ENCODE measurements at places on chromosomes 13 and 19.

- no peak for DNase-seq
These were observed 75.2 kb upstream of the MCF2L start for GRCh38 chr13:112893570-112894422.

- no peak for DNase-seq
These were observed 18.1 kb upstream of the MIER2 start for GRCh38 chr19:362683-363082.

- no peak for DNase-seq
These were observed at the start of gene SMIM44 for GRCh38 chr19:3483226-3483628. TSS of gene SMIM44 (minus strand) at chr19:3483441. CDS start at chr19:3483403, 38 bp downstream.

DNA sequence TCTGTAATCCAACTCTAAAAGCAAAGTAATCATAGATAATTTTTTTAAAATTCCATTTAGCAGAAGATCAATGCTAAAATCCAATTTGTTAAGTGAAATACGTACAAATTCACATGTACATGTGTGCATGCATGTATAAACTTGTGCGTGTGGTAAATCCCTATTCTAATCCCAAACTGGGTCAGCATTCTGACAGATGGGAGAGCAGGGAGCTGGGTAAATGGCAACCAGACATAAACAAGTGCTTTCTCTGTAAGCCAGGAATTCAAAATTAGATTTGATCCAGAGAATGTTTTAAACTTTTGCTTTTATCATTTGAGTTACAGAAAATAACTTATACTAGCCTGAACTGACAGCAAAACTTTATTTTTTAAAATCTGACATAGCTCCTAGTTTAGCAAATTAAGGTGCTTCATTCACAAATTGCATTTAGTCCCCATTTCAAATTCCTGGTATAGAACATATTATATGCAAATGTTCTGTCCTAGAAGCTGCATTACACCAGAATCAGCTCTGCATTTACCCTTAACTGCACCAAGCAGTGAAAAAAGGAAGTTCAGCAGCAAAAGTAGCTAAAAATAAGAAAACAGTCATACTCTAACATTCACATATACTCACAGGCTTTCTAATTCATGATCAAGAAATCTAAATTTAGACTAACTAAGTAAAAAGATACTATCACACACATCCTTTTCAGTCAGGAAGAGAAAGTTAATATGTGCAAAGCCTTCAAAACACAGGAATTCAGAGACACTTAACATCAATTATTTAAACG, 32.6 kb downstream of the UBL3 start:
- no peak for DNase-seq

- DNase-seq = no peak
These were observed 1.4 kb downstream of the ERVV-1 start for GRCh38 chr19:53015159-53015558.

- DNase-seq = no peak
These were observed 835.9 kb downstream of the UQCRFS1 start for GRCh38 chr19:28377077-28377476.
